Endothelial cell of umbilical vein (primary cell): ENCODE measurements at places on chromosomes 11 and 22. TPM values are rescaled to one million over a fixed set of nuclear protein-coding genes. Genes with fewer than 3 reads are reported as not detected.

The KCNJ1 gene
- not detected in 2 replicates for total RNA-seq

The DUSP8 gene
- 5.9 and 8.7 TPM in 2 replicates for total RNA-seq

The ROM1 gene
- total RNA-seq, result 8.2 and 8.8 TPM in 2 replicates

The CELSR1 gene
- total RNA-seq, result 2.1 and 3.7 TPM in 2 replicates

The TMPRSS5 gene
- total RNA-seq, result 0.58 and 0.64 TPM in 2 replicates

The GSTP1 gene
- total RNA-seq, result 962 and 997 TPM in 2 replicates

The SLC35F2 gene
- total RNA-seq, result 57.8 and 59.7 TPM in 2 replicates

The CASP1 gene
- total RNA-seq, result 6.2 and 12.4 TPM in 2 replicates

The AQP11 gene
- total RNA-seq, result 0.22 and 0.35 TPM in 2 replicates

The EXPH5 gene
- 0.09 TPM in 1 of 2 replicates, not detected in the other for total RNA-seq

The SLC5A4 gene
- 1.5 and 1.6 TPM in 2 replicates for total RNA-seq
